Activated B cell treated with CpG ODN at 0.5 μM for 24 hours (primary cell): ENCODE measurements at places on chromosomes 3 and 15. TPM values are rescaled to one million over a fixed set of nuclear protein-coding genes. Genes with fewer than 3 reads are reported as not detected.

DNA sequence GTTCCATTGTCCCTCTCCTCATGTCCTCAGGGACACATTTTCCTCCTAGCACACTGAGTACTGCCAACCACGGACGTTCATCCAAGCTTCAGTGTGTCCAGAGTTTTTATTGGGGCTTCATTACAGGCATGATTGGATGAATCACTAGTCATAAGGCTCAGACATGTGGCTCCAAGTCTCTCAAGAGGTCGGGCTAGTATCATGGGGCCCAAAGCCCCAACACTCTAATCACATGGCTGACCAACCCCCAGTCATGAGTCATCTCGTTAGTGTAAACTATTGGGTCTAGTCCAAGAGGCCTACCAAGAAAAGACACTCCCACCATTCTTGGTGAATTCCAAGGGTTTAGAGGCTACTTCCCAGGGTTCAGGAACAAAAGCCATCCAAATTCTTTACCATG is 4.4 kb downstream of the TERC start:
- no peak for DNase-seq

- DNase-seq = no peak
Observed at GRCh38 chr3:123813876-123814275, 70.3 kb downstream of the MYLK start.

DNA sequence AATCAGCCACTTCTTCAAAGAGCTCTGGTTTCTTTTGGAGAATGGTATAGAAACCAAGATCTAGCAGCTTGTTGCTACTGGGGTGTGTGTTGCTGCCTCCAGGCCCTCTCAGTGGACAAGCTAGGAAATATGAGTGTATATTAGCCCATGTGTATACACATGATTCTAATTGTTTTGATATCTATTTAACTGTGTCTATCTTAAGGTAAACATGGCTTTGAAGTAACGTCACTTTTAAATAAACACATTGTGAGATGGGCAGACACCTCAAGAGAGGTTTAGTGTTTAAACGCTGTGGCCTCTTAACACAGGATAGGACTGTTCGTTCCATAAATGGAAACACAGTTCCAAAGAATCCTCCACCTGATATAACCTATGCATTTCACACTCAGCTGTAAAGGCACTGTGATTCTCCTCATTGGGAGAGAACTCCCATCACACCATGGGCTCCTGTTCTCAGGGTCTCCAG is 87.0 kb downstream of the GMPS start:
- DNase-seq = no peak

DNA sequence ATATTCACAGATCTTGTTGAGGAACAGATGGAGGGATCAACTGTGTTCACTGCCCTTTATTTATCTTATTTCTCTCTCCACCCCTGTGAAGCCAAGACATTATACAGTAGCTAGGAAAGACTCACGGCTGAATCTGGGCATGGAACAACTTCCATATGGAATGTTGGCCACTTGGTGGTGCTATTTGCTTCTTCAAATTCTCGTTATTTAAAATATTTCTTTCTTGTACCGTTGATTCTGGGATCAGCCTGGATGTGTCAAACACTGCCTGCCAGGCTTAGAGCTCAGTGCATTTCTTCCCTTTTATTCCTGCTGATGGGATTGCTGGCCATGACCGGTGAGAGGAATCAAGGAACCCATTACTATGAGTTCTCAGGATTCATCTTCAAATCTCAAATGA is 17.5 kb upstream of the GASK1A start:
- no peak for DNase-seq

DNA sequence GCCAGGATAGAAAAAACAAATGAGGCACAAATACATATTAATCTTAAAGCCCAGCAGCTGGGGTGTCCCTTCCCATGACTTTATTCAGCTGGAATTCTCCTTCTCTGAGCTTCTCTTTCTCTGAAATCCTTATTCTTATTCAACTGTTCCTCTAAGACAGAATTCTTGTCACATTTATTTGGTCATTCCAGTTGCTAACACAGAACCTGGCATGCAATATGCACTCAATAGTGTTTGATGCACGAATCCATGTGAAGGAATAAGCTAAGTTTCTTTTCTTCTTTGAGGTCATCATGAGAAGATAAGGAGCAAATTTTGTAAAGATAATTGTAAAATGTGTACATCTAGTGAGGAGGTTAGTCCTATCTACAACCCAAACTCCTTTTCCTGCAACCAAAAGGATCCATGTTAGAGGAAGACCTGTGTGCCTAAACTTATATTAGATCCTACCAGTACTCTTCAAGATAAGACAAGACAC is 154.2 kb upstream of the KCNMB2 start:
- no peak for DNase-seq

Gene PLAAT1
- not detected in 2 replicates for total RNA-seq

Gene FBN1
- total RNA-seq = 0.62 and 1.1 TPM in 2 replicates
